Lung (tissue), 17 donors: ENCODE measurements at places on chromosomes 5 and 9. TPM values are rescaled to one million over a fixed set of nuclear protein-coding genes. Genes with fewer than 3 reads are reported as not detected.

The PRUNE2 gene
- total RNA-seq: 10.6 TPM

GRCh38 chr9:115015018-115015635 is 84.7 kb upstream of the TNFSF8 start:
- no peak overlapping the region for H3K4me3 ChIP-seq
- peaks cover 2% of the 10 kb centered on the region for H3K4me1 ChIP-seq
- no peak overlapping the region for H3K27ac ChIP-seq
- no peaks in the 10 kb centered on the region for H3K36me3 ChIP-seq
- peak; percentile 60 for DNase-seq

The MBLAC2 gene
- total RNA-seq: 6.5 TPM

The UBE2R2 gene
- total RNA-seq: 29.5 TPM

- H3K4me3 ChIP-seq: no peak overlapping the region
- H3K27ac ChIP-seq: no peak overlapping the region
- no peaks in the 10 kb centered on the region for H3K4me1 ChIP-seq
- no peak for DNase-seq
- no peaks in the 10 kb centered on the region for H3K36me3 ChIP-seq
- H3K27me3 ChIP-seq: no peaks in the 10 kb centered on the region
Observed at GRCh38 chr5:21680196-21680595, 1172.9 kb downstream of the CDH12 start.
